ENCODE measurements at places on chromosomes 5 and 9.
A peak's percentile ranks its signal among the peaks of the same experiment; 100 is the strongest.

GRCh38 chr5:170143710-170144109 is 38.0 kb downstream of the FOXI1 start:
- DNase-seq = no peak

- DNase-seq = no peak
Measured at GRCh38 chr9:16031971-16032370, 479.1 kb downstream of the CCDC171 start.

GRCh38 chr5:72167257-72167656 is 60.0 kb downstream of the MAP1B start:
- no peak for DNase-seq

DNA sequence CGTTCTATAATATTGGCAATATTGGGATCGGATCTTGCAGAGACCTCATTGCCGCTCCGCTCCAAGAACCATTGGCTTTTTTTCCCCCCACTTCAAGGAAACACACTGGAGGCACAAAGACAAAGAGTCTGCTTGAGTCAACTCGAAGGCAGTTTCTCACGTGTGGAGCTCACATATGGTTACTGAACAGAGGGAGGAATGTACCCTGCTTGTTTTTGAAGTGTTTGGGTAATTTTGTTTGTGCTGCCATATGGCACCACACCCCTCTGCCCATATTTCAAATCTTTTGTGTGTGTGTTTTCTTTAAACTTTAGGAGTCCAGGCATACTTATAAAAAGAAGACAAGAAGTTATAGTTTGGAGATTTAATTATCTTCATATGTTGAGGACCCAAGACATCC is 595.9 kb downstream of the DTWD2 start:
- DNase-seq = no peak

DNA sequence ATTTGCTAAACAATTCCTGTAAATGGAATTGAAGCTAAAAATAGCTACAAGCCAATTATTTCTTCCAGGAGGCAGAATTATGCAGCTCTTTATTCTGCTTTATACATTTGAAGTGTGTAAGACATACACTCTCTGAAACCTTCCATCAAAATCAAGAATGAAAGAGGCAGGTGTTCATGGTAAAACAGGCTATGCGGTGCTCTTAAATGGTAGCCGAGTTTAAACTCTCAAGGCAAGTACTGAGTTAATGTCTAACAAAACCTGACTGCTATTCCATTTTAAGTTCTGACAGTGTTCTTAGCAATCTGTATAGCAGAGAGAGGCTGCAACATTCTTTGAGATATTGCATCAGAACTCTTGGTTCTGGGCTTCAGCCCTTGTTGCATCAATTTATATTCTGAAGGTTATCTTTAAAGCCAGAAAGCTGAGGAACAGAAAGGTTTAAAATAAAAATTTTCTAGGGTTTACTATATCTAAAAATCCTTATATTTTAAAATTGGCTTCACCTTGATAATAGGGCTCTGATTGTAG is 248.3 kb upstream of the CCNG1 start:
- no peak for DNase-seq

GRCh38 chr5:139116100-139116655 is 82.0 kb downstream of the SIL1 start:
- DNase-seq = no peak

DNA sequence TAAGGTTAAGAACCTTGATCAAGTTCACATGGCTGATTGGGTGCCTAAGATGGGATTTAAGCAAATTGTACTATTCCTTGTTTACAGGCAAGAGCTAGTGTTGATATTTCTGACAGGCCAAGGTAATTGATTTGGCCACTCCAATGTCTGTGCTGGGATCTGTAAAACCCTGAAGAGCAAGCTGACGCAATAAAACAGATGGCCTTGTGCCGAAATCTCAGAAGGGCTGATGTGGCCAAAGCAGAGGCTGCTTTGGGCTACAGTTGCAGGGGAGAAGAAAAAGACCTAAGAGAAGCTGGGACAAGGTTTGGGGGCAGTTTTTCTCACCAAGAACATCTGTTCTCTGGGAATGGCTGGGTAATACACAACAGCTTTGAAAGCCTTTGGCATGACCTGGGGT is 463.2 kb upstream of the ZNF608 start:
- no peak for DNase-seq

DNA sequence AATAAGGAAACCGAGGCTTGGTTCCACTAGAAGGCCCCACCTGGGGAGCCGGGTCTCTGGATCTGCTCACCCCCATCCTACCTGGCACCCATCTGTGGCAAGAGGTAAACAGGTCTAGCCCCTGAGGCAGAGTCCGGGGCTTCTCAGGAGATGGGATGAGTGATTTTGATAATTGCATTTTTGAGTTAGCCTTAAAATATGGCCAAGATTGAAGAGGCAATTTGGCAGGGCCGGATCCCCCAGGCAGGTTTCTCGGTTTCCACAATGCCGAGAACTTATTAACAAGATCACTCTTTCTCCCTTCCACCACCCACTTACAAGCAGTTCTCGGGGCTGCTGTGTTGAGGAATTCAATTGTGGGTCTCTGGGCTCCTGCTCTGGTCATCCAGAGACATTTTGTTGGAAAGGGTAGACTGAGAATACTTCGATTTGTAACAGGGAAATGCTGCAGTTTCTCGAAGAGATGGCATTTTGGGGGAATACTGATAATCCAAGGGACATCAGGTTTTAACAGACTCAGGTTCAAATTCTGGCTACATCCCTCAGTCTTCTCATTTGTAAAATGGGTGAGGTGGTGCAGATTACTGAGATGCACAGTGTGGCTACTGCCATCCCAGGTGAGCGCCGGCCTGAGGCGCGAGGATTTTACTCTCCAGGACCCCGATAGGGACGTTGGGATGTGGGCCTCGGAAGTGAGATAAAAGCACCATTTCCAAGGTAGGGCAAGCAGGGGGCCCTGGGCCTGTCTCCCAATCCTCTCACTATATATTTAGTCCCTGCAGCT is 194.2 kb downstream of the CDK5RAP2 start:
- no peak for DNase-seq

GRCh38 chr9:70835323-70835722 is 286.1 kb downstream of the TRPM3 start:
- DNase-seq = no peak

DNA sequence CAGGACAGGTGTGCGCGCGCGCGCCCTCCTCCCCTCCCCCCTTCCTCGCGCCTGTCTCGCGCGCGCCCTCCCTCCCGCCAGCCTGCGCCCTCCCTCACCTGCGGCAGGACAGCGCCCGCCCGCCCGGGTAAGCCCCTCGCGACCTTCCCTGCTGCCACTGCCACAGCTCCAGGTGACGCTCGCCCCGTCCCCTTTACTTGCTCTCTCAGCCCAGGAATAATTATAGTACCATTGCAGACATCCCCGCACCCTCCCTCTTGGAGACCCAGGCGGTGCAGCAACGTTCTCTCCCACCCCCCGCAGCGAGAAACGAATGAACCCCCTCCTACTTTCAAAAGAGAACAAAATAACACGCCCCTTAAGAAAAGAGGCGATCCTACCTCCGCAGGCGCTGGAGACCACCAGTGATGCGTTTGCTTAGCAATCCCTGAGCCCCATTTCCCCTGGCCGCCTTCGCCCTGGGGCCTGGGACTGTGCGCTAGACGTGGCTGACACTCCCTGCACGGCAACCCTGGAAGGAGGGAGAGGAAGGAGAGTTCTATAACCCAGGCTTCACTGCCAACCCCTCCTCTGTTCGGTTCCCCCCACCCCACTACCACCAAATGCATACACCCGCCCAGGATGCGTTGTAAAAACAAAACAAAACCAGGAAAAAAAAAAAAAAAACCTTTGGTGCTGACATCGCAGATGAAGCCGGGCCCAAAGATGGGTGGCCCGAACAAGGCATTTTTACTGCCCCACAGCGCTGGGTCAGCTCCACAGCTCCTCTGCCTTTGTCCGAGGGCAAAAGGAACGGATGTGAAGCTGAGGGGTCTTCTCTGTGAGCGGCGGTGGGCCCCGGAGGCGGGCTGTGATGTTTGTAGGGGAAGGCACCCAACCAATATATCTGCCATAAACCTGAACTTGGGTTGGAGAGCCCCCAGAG is 5.6 kb upstream of the PURA start:
- no peak for DNase-seq

GRCh38 chr5:67814569-67815311 is 400.8 kb upstream of the PIK3R1 start:
- no peak for DNase-seq

- DNase-seq = peak; percentile 46
Measured at GRCh38 chr5:109739741-109740728, 50.3 kb downstream of the MAN2A1 start.

GRCh38 chr5:132289097-132289496 is 5.1 kb upstream of the SLC22A4 start:
- no peak for DNase-seq

GRCh38 chr9:127683723-127684122 is 23.1 kb upstream of the CFAP157 start:
- DNase-seq = no peak

All from dermis microvascular lymphatic vessel endothelial cell (primary cell).